CD4-positive, alpha-beta memory T cell (primary cell): ENCODE measurements at places on chromosomes 5 and 9. TPM values are rescaled to one million over a fixed set of nuclear protein-coding genes. Genes with fewer than 3 reads are reported as not detected.

DNA sequence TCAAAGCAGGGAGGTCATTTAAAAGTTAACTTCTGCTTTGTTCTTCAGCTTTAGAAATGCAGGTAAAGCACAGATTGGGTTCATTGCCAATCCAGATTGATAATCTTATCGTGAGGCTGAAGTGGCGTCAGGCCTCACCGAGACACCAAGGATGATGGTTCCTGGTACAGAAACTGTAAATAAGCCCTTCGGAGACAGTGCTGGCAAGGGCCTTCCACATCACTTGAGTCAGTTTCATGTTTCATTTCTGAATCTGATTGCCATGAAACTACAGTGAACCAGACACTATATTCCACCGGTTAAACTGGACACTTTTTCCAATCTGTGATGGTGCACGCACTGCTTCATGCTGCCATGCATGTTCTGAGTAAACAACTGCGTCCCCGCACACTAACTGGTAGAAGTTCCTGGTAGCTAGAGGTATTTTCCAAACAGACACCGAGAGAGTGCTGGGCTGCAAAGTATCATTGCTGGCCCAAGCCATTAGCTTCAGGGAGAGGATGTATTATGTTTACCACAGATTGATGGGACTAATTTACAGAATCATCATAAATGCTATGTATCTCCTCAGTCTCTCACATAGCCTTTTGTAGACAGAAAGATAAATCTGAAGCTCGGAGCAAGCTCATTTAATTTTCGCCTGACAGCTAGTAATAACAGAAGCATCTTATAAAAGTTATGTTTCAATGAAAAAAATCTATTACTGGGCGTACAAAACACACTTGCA is 336.1 kb downstream of the GLIS3 start:
- no peak for DNase-seq
- H3K4me1 ChIP-seq, result no peaks in the 10 kb centered on the region
- no peaks in the 10 kb centered on the region for H3K27me3 ChIP-seq
- H3K4me3 ChIP-seq, result no peak overlapping the region
- no peaks in the 10 kb centered on the region for H3K36me3 ChIP-seq

Gene PCSK1
- total RNA-seq, result not detected

DNA sequence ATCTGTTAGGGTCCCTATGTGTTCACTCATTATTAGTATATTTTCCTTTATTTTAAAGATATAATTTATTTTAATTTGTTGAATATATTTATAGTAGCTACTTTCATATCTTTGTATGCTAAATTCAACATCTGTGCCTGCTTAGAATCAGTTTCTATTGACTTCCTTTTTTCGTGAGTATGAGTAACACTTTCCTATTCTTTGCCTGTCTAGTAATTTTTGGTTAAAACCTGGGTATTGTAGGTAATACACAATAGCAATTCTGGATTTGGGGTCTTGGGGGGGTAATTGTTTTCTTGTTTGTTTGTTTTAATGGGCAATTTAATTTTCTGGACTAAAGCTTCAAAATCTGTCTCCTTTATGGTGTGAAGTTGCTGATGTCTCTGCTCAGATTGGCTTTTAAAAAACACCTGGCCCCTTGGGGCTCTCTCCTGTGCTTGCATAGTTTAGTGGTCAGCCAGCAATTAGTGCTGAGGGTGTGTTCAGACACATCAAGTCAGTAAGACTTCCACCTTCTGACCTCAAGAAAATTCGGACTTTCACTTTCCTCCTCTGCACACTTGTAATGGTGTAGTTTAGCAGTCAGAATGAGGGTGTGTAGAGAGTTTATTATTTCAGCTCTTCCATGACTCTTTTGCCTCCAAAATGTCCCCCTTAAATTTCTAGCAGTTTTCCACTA is 124.4 kb upstream of the MAP1B start:
- no peaks in the 10 kb centered on the region for H3K4me1 ChIP-seq
- H3K4me3 ChIP-seq, result no peak overlapping the region
- DNase-seq, result no peak
- H3K27ac ChIP-seq, result no peak overlapping the region
- no peaks in the 10 kb centered on the region for H3K36me3 ChIP-seq

GRCh38 chr9:7601739-7602138 is 197.8 kb downstream of the DMAC1 start:
- H3K27ac ChIP-seq, result no peak overlapping the region
- no peaks in the 10 kb centered on the region for H3K4me1 ChIP-seq
- no peaks in the 10 kb centered on the region for H3K36me3 ChIP-seq
- H3K27me3 ChIP-seq, result no peaks in the 10 kb centered on the region

GRCh38 chr5:1177826-1178528 is 23.4 kb upstream of the SLC6A19 start:
- no peaks in the 10 kb centered on the region for H3K4me1 ChIP-seq
- H3K36me3 ChIP-seq, result no peaks in the 10 kb centered on the region
- no peak for DNase-seq

DNA sequence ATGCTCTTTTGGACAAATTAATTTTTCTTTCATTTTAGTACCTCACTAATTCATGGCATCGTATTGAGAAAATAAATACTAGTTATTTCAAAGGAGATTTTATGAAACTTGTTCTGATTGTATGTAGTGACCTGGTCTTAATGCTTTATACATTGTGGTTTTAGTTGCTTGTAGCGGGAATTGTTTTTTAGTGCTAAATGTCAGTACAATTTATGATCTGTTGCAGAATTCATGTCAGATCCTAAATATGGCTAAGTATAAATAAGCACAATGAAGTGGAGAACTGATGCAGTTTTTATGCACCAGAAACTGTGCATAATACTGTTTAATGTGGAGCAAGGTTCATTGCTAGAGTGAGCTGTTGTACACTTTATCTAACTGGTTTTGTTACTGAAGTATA is 308.8 kb downstream of the PJA2 start:
- no peaks in the 10 kb centered on the region for H3K4me1 ChIP-seq
- no peaks in the 10 kb centered on the region for H3K36me3 ChIP-seq
- DNase-seq, result no peak
- H3K4me3 ChIP-seq, result no peak overlapping the region
- H3K27me3 ChIP-seq, result no peaks in the 10 kb centered on the region

GRCh38 chr5:151691706-151692105 is 5.0 kb upstream of the SPARC start:
- no peak overlapping the region for H3K4me3 ChIP-seq
- DNase-seq, result no peak
- no peaks in the 10 kb centered on the region for H3K36me3 ChIP-seq
- no peaks in the 10 kb centered on the region for H3K4me1 ChIP-seq
- no peaks in the 10 kb centered on the region for H3K27me3 ChIP-seq

DNA sequence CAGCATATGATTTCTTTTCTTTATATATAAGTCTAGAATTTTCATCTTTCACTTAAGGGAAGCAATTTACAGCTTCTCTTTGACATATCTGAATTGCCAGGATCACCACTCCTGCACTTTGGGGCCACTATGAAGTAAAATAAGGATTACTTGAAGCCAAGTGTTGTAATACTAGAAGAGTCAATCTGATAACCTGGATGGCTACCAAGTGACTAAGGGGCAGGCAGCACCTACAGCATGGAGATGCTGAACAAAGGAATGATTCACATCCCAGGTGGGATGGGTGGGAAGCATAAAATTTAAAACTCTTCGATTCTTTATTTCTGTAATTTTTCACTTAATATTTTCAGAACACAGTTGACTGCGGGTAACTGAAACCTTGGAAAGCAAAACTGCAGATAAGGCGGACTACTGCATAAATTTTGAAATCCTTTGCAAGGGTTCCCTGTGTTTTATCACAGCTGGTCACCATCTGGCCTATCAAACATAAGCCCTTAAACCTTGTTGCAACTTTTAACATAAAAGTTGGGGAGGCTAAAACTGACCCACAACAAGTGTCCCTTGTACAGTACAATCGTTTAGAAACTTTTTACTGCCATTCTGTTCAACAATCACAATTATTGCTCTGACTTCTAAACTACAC is 31.2 kb downstream of the NR3C1 start:
- H3K36me3 ChIP-seq, result peaks cover 3% of the 10 kb centered on the region
- DNase-seq, result no peak
- H3K4me3 ChIP-seq, result no peak overlapping the region
- H3K27ac ChIP-seq, result no peak overlapping the region
- peaks cover 68% of the 10 kb centered on the region for H3K4me1 ChIP-seq
- no peaks in the 10 kb centered on the region for H3K27me3 ChIP-seq

DNA sequence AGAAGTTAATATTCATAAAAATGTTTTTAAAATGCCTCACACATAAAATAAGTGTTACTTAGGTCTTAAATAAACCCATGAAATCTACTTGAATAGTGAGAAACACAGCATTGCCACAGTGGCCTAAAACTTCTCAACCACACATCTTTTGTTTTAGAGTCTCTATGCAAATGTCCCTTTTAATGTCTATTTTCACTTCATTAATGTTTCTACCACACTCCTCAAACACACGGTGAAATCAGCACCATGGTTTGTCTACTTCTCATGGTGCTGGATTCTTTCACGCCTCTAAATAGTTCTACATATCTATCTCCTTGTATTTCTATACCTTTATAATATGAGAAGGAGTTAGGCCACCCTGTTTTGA is 111.2 kb downstream of the EDIL3 start:
- DNase-seq, result no peak
- no peaks in the 10 kb centered on the region for H3K27me3 ChIP-seq
- H3K27ac ChIP-seq, result no peak overlapping the region
- no peaks in the 10 kb centered on the region for H3K36me3 ChIP-seq

DNA sequence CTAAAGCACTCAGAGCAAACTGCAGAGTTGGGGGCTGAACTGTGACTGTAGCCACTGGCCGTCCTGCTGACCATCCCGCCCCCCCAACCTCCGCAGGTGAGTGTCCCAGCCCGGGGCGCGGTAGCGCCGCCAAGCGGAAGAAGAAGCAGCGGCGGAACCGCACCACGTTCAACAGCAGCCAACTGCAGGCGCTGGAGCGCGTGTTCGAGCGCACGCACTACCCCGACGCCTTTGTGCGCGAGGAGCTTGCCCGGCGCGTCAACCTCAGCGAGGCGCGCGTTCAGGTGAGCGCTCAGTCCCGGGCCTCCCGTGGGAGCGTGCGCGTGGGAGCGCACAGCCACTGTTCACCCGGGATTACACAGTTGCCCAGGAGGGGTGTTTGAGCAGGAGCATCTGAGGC is 33.7 kb downstream of the PTGES start:
- no peaks in the 10 kb centered on the region for H3K4me1 ChIP-seq
- H3K27ac ChIP-seq, result no peak overlapping the region
- no peaks in the 10 kb centered on the region for H3K27me3 ChIP-seq
- no peaks in the 10 kb centered on the region for H3K36me3 ChIP-seq
- H3K4me3 ChIP-seq, result no peak overlapping the region

GRCh38 chr5:154112255-154112654 is 73.5 kb downstream of the MFAP3 start:
- no peak overlapping the region for H3K4me3 ChIP-seq
- H3K36me3 ChIP-seq, result no peaks in the 10 kb centered on the region
- H3K27ac ChIP-seq, result no peak overlapping the region

Gene VCAN
- total RNA-seq, result 0.06 TPM

Gene LECT2
- not detected for total RNA-seq

- no peak overlapping the region for H3K4me3 ChIP-seq
- DNase-seq, result no peak
- no peaks in the 10 kb centered on the region for H3K36me3 ChIP-seq
- H3K27ac ChIP-seq, result no peak overlapping the region
Measured at GRCh38 chr9:121707477-121708424, 56.3 kb downstream of the DAB2IP start.

DNA sequence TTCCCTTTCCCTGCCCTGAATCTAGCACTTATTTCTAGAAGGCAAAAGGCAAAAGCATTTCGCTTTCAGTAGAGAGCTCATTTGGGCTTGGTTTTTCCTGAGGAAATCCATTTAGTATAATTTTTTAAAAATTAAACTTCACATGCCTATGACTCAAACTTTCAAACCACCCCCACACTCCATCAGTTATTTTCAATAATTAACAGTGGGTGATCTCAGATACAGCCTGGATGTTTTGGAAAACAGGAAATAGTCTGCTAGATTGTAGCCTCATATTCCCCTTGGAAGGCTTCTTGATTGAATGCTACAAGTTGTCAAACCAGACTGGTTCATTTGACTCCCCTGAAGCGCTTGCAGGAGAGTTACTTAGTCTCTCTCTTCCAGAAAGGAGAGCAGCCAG is 40.6 kb downstream of the SEMA5A start:
- H3K27ac ChIP-seq, result no peak overlapping the region
- H3K4me1 ChIP-seq, result no peaks in the 10 kb centered on the region
- H3K36me3 ChIP-seq, result no peaks in the 10 kb centered on the region
- no peak for DNase-seq
- no peaks in the 10 kb centered on the region for H3K27me3 ChIP-seq
- H3K4me3 ChIP-seq, result no peak overlapping the region

- H3K27ac ChIP-seq, result no peak overlapping the region
- H3K27me3 ChIP-seq, result no peaks in the 10 kb centered on the region
- H3K4me3 ChIP-seq, result no peak overlapping the region
- no peak for DNase-seq
- H3K36me3 ChIP-seq, result no peaks in the 10 kb centered on the region
- no peaks in the 10 kb centered on the region for H3K4me1 ChIP-seq
Measured at GRCh38 chr9:20271096-20271495, 351.2 kb downstream of the MLLT3 start.

DNA sequence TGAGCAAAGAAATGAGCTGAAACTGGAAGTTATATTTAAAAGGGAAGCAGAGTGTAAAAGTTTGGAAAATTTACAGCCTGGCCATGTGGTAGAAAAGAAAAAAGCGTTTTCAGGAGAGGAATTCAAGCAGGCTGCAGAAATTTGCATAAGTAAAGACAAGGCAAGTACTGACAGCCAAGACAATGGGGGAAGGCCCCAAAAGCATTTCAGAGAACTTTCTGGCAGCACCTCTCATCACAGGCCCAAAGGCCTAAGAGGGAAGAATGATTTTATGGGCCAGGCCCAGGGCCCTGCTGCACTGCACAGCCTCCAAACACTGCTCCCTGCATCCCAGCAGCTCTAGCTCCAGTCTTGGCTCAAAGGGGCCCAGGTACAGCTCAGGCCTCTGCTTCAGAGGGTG is 169.7 kb downstream of the GLIS3 start:
- H3K36me3 ChIP-seq, result no peaks in the 10 kb centered on the region
- DNase-seq, result no peak
- H3K27ac ChIP-seq, result no peak overlapping the region
- no peak overlapping the region for H3K4me3 ChIP-seq
- H3K4me1 ChIP-seq, result no peaks in the 10 kb centered on the region

- no peak overlapping the region for H3K4me3 ChIP-seq
- no peaks in the 10 kb centered on the region for H3K4me1 ChIP-seq
- H3K27me3 ChIP-seq, result no peaks in the 10 kb centered on the region
- H3K27ac ChIP-seq, result no peak overlapping the region
- H3K36me3 ChIP-seq, result no peaks in the 10 kb centered on the region
Measured at GRCh38 chr5:103347716-103348423, 89.3 kb downstream of the MACIR start.

DNA sequence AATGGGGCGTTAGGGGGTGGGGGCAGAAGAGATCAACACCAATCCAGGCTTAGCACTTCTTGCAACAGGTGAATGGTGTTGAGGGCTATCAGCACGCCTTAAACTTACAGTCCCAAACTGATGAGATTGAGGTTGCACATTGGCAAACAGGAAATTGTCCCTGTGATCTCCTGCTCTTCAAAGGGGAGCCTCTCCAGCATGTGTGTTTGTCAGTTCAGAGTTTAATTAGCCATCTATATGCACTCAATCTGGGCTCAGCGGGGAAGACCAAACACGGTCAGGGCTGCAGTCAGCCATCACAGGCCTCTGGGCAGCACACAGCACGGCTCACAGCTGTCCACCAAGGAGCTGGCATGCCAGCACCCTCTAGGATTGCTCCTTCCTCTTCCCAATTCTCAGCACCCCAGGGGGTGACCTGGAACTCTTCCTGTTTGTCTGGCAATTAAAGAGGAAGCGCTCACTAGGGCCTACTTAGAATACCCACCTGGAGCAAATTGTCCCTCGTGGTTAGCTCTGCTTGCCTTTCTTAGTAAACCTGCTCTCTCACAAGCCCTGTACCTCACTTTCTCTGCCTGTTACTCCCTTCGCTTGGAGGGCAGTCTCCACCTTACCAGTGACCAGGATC is 217.4 kb downstream of the SLIT3 start:
- H3K27me3 ChIP-seq, result no peaks in the 10 kb centered on the region
- no peak for DNase-seq
- no peak overlapping the region for H3K27ac ChIP-seq
- no peak overlapping the region for H3K4me3 ChIP-seq

Gene WNT8A
- total RNA-seq, result not detected

Gene DAB2
- total RNA-seq, result 2.3 TPM
